ENCODE measurements at places on chromosomes 11 and 22.

DNA sequence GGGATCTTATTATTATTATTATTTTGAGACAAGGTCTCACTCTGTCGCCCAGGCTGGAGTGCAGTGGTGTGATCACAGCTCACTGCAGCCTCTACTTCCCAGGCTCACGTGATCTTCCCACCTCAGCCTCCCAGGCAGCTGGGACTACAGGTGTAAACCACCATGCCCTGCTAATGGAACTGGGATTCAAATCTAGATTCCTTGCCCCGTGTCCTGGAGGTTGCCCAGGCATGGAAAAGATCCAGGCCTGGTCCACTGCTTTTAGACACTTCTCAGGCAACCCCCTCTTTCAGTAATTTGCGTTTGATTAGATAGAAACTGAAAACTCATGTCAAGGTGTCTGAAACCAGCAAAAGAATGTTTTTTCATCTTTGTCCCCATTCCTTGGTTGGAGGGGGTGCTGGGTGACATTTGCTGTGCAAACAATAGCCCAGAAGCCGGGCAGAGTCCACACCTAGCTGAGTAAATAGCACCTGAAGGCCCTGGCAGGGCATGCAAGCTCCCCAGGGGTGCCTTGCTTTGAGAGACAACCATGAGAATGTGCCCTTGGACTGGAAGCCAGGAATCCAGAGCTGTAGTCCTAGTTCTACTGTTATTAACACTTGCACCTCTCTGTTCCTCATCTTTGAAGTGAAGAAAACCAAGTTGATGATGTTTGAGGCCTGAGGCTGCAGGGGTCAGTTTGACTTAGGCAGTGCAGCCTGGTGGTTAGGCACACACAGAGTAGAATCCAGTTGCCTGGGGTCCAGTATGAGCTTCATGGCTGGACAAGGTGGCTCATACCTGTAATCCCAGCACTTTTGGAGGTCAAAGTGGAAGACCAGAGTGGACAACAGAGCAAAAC, 19.1 kb upstream of the XBP1 start:
- DNase-seq, result no peak

GRCh38 chr22:44098966-44099530, 74.9 kb downstream of the PARVB start:
- DNase-seq, result no peak

GRCh38 chr11:131242476-131243000, 127.9 kb upstream of the NTM start:
- no peak for DNase-seq

DNA sequence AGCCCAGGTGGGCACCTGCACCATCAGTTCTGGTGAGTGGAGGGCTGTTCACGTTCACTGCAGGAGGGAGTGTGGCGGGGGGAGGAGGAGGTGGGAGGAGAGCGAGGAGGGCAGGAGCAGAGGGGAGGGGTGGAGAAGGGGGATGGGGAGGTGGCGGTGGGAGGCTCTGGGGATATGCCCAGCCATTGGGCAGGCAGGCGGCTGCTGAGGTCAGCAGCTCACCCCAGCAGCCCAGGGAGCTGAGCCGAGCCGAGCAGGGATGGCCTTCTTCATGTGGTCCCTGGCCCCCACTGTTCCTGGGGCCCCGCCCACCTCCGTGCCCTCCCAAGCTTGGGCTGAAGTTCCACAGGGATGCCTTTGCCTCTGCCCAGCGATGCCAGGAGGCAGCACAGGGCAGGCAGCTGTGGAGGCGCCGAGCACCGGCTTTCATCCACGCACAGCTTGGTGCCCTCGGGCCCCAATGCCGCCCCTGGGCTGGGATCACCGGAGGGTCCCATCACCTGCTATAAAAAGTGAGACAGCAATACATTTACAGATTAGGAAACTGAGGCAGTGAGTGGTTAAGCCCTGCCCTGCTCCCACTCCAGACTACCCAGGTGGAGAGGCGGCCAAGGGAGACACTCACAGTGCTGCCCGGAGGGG, 21.6 kb downstream of the RTN4R start:
- DNase-seq, result no peak

- DNase-seq, result no peak
These were observed 8.0 kb upstream of the B3GNT6 start for GRCh38 chr11:77026221-77026620.

GRCh38 chr11:72798361-72798760, 4.5 kb upstream of the STARD10 start:
- DNase-seq, result no peak

DNA sequence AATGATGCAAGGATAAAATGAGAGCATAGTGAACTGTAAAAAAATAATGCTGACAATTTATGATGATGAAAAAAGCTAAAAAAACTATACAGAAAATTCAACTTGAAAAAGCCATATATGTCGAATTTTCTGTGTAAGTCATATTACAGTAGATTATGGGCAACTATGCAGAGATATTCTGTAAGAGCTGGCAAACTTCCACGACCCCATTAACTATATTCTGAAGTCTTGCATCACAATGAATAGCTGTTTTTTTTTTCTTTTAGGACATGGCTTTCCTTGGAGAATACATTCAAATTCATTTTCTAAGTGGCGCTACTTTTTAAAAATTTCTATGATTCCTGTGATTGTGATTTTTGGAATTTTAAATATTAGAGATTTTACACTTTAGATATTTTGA, 18.4 kb downstream of the PSMD13 start:
- DNase-seq, result peak; percentile 75

DNA sequence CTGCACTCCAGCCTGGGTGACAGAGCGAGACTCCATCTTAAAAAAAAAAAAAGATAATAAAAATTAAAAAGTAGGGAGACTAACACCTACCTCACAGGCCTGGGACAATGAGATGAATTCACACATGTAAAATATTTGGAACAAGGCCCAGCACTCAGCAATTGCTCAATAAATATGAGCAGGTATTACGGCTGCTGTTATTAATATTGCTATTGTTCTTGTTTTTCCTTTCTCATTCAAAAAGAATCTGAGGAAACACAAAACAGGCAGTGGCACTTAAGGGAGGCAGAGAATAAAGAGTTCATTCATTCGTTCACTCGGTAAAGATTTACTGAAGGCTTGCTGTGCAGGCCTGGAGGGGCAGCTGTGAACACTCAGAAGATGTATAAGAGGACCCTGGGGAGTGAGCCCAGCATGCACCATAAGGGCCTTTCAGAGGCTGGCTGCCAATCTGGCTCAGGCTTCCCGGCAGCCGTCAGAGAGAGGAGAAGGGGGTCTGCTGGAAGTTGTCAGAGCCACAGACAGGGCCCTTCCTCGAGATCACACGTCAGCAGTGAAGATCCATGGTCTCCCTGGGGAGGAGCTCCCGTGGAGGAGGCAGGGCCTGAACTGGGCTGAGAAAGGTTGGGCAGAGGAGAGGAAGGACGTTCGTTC, 51.6 kb upstream of the TCF20 start:
- peak; percentile 39 for DNase-seq

DNA sequence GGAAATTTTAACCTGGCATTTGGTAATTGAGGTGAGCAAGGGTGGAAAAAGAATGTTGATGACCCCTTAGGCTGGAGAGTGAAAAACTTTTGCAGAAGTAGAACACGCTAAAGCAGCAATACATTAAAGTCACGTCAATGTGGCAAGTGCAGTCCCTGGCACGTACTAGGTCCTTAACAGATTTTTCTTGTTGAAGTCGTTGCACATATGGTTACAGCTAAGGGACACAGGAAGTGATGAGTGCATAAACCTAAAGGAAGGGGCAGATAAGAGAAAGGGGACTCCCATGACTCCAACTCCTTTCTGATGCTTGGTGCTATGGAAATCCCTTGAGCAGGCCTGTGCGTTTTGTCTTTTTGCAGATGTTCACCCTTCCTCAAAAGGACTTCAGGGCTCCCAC, 1.2 kb downstream of the ACCS start:
- DNase-seq, result no peak

- no peak for DNase-seq
These were observed 39.4 kb upstream of the CEP295 start for GRCh38 chr11:93622043-93622442.

DNA sequence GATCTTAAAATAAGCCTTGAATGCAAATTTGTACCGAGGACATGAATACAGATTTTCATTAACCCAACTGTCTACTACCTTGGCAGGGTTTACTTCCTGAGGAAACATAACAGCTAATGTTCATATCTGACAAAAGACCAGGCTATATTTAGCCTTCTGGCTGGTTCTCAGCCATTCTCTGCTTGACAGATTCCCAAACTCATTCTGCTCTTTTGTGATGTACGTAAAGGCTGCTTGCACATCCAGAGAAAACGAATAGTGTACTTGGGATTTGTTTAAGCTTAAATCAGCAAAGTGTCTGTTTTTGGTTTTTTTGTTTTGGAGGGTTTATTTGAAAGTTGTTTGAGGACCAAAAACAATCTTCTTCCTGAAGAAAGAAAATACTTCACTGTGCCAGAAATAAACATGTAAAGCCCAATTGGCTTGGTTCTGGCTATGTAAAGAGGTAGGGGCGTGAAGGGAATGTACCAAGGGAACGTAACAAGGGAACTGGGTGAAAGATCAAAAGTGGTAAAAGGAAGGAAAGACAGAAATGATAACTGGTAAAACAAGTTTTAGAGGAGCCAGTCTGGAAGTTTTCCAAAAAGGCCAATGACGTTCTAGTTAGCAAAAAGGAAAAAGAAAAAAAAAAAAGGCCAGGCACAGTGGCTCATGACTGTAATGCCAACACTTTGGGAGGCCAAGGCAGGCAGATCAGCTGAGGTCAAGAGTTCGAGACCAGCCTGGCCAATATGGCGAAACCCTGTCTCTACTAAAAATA, 21.4 kb upstream of the CRTAM start:
- no peak for DNase-seq

GRCh38 chr11:82191695-82192094, 542.0 kb downstream of the FAM181B start:
- no peak for DNase-seq

DNA sequence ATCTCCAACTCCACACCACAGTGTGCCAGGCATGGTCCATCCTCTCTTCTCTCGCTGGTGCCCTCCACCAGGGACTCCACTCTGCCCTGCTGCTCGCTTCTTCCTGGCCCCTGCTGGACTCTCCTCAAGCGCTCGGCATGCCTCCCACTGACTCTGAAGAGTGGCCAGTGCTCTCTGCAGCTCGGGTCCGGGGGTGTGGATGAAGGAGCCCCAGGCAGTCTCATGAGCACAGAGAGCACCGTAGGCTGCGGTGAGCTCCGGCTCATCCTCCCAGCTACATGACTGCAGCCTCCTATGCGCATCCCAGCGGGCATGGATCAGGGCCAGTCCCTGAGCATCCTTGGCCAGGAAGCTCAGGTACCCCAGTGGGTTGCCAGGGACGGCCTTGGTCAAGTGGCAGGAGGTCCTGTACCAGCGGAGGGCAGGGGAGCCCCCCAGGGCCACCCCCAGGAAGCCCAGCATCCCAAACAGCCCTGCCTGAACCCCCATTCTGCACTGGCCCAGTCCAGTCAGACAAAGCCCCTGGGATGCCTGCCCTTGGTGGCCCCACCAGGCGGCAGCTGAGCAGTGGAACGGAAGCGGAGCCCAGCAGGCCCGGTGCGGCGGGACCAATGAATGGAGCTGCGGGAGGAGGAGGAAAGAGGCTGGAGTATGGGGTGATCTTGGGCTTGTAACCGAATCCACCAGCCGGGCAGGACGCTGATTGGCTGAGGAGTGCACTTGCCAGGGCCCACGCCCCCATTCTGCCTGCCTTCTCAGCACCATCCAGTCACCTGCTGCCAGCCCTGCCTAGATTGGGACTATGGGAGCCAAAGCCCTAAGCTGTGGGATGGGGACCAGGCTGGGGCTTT, at the start of gene PLA2G3:
Gene PLA2G3, minus strand, starts transcription at position 643 of the 851 bp plus-strand sequence. Its CDS starts 154 bp downstream, at position 489.
- DNase-seq, result no peak

DNA sequence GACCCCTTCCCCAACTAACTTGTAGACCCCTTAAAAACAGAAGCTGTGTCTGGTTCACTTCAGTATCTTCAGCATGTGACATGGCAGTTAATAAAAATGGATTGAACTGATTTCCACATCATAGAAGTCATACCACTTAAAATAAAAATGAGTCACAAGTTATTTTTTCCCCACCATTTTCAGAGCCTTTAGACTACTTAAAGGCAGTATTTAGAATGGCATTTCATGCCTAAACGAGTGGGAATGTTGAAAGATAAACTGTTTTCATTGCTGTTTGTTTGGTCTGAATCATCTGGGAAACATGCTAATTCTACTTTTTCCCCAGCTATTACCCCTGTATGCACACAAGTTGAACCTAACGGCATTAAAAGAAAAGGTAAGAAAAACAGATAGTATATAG, 324.0 kb downstream of the RAB38 start:
- DNase-seq, result no peak

DNA sequence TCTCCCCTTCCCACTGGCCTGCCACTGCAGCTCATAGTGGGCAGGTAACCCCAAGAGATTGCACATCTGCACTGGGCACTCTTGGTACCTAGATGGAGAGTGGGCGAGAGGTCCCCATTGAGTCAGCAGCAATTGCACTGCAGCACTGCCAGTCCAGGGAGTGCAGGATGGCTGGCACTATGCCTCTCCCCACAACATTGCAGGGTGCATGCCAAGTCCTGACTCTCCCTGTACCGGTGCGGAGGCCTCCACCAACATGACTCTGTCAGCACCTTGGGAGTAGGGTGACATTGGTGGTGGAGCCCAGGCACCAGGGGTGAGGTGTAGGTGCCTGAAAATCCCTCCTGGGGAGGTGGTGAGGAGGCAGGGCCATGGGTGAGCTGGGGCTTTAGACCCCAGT, 82.2 kb downstream of the TRAF6 start:
- DNase-seq, result no peak

DNA sequence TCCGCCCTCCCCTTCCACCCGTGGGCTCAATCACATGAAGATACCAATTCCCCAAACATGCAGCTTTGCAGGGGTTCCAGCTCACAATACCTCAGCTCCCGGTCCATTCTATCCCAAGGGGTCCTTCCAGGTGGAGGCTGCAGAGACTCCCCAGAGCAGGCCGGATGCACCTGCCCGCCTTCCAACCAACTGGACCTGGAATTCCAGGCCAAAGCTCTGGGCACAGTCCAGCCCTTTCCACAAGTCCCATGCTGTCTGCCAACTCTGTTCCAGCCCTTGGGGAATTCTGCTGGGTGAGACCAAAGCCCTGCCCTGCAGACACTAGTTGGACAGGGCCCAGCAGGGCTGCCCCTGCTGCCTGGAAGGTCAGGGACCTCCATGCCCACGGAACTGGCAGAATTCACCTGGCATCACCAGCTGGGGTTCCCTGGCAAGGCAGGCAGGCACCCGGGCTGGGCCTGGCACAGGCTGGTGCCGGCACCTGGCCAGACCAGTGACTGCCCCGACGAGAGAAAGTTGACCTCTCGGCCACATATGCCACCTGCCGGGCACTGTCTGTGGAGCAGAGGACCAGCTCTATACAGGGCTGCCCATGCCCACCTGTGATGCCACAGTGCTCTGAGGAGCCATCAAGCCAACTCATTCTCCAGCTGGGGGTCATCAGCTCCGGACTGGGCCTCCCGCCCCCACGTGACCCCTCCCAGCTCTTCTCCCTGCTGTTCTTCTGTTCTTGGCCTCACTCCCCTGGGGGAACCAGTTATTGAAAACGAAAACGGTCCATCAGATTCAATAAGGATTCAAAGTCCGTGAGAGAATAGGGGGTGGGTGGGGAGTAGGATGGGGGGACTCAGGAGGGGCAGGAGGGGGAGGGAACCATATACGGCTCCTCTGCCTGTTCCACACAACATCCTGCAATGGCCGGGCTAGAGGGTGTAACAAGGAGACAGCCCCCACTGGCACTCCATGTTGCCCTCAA, 4.7 kb downstream of the SYT7 start:
- DNase-seq, result no peak

GRCh38 chr11:65314501-65315203, at the start of gene CDC42EP2:
Gene CDC42EP2 (plus strand): TSS chr11:65314866. CDS start chr11:65320899, 6,033 bp downstream.
- DNase-seq, result no peak

Measured in SK-N-MC (cell line).